ENCODE measurements at places on chromosomes 16 and 17. TPM values are rescaled to one million over a fixed set of nuclear protein-coding genes. Genes with fewer than 3 reads are reported as not detected.
A peak's percentile ranks its signal among the peaks of the same experiment; 100 is the strongest.

DNA sequence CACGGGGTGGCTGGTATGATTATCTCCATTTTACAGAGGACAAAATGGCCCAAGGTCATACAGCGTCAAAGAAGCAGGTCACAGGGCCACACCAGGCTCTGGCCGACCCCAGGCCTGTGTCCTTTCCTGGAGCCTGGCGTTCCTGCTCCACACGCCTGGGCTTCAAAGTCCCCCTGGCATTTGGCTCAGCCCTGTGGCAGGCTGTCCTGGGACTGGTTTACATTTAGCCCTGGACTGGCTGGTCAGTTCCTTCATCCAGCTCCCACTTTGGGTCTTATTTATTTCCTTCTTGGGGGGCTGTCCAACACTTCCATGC, 15.3 kb downstream of the TBX2 start:
- DNase-seq, result no peak

DNA sequence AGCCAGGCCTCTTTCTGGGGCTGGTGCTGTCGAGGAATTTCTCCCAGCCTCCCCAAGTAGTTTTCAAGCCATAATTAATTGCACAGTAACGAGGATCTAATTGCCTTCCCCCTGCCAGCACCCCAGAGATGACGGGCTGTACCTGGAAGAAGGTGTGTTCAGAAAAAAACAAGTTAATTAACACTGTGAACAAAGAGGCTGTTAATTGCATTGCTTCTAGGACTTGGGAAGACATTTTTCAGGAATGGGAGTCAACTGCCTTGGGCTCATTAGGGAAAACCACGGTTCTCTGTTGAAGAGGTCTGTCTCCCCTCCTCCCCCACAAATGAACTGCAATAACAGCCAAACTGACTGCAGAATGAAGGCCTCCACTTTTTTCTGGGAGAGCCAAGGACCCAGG, 176.7 kb downstream of the CCT6B start:
- no peak for DNase-seq

DNA sequence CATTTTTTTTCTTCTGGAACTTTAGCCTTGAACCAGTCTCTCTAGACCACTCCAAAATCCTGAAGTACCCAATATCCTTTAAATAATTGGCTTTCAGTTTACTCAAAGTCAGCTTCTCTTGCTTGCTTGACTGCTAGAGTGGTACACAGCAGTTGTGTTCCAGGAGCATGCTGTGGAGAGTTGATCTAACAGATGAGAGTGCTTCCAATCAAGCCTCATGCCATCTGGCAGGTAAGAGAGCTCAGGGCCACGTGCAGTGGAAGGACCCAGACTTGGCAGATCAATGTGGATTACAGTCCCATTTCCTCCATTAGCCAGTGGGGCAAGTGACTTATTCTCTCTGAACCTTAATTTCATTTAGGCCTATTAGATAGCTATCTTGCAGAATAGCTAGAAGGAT, 15.7 kb downstream of the CNEP1R1 start:
- no peak for DNase-seq

DNA sequence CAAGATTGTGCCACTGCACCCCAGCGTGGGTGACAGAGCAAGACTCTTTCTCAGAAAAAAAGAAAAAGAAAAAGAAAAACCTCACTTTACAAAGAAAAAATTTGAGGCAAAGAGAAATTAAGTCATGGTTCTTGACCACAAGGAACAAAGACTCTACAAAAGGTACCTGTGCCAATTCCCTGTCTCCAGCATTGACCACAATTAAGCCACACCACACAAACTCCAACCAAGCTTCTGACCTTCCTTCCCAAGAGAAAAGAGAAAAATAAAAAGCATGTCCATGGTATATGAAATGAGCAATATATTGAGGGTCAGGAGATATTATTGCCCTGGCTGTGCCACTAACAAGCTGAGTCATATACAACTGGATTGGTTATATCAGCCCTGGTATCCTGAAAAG, 146.3 kb upstream of the NOG start:
- no peak for DNase-seq

GRCh38 chr17:49343273-49343672, 18.8 kb downstream of the ZNF652 start:
- DNase-seq, result no peak

DNA sequence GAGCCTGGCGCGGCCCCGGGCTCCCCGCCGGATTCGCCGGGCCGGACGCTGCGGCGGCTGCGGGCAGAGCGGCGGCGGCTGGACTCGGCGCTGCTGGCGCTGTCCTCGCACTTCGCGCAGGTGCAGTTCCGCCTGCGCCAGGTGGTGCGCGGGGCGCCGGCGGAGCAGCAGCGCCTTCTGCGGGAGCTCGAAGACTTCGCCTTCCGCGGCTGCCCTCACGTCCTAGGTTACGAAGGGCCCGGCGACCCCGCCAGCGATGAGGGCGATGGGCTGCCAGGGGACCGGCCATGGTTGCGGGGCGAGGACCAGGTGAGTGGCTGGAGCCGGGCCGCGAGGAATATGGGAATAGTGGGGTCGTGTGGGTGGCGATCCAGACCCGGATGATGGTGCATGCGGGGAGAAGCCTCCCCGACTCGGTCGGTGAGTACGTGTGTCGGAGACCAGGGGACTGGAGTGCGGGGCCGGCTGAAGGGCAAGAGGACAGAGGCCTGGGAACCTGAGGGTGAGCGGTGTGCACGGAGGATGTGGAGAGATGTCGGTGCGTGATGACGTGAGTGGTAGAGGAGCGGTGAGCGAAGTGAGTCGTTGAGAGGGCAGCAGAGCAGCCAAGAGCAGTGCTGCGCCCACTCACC, 517 bp downstream of the RUNDC1 start:
- no peak for DNase-seq

GRCh38 chr16:11144122-11144521, 111.9 kb downstream of the SOCS1 start:
- DNase-seq, result no peak

SMIM5 gene
- total RNA-seq, result 0.31 TPM

DNA sequence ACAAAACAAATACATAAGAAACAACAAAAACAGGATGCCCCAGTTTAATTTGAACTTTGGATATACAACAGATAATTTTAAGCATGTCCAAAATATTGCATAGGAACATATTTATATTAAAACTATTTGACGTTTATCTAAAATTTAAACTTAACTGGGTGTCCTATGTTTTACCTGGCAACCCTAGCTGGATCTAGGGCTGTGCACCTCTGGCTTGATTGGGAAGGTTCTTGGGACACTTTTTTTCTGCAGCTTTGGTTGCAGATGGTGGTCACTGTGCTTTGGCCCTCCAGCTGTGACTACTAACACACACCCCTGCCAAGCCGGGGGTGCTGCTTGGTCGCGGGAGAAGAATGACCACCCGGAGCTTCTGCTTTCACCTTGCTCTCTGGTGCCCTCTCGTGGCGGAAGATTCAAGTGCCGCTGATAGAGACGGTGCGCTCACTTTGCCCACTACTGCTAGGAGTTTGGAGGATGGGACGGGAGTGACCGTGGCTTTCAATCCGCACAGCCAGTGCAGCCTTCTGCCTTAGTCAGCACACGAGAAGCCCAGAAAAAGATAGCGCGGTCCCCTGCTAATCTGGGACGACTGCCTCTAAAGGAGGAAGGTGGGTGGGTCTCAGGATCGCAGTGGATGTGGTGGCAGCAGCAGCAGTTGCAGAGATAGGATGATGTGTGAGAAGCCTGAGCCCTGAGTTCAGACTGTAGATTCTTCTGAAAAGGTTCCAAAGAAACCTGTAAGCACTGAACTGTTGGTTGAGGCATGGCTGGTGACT, 6.7 kb downstream of the SPACA3 start:
- DNase-seq, result peak; percentile 98

B9D1 gene
- 8.0 TPM for total RNA-seq

DNA sequence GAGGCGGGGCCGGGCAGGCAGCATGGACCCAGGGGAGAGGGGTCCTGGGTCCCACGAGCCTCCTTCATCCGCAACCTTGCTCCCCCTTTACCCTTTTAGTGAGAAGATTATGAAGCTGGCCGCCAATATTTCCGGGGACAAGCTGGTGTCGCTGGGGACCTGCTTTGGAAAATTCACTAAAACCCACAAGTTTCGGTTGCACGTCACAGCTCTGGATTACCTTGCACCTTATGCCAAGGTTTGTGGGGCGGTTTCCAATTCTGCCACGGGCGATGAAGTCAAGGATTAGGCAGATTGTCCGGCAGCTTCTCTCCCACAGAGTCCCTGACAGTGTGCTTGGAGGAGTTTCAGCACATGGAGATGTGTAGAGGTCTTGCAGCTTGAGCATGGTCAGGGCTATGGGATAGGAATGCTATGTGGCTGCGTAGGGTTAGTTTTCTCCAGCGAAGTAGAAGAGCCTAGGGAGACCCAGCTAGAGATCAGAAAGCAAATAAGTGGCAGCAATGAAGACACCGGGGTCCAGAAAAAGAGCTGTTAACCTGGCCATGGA, 598 bp downstream of the NIP7 start:
- DNase-seq, result no peak

- DNase-seq, result no peak
Observed at GRCh38 chr17:17702449-17703139, 21.3 kb downstream of the RAI1 start.

CACNB1 gene
- 3.7 TPM for total RNA-seq

TBC1D3K gene
- not detected for total RNA-seq

- DNase-seq, result peak; percentile 44
Observed at GRCh38 chr17:42120770-42121769, at the start of gene KAT2A. Gene KAT2A (minus strand): TSS chr17:42121367. CDS start chr17:42121304, 63 bp downstream.

CD300H gene
- total RNA-seq, result not detected

GRCh38 chr16:85029408-85029784, 1.8 kb downstream of the KIAA0513 start:
- DNase-seq, result no peak

- no peak for DNase-seq
Observed at GRCh38 chr16:87265261-87265660, 51.9 kb downstream of the C16orf95 start.

- DNase-seq, result peak; percentile 70
Observed at GRCh38 chr17:43878260-43879175, 28.8 kb downstream of the MPP2 start.

DNA sequence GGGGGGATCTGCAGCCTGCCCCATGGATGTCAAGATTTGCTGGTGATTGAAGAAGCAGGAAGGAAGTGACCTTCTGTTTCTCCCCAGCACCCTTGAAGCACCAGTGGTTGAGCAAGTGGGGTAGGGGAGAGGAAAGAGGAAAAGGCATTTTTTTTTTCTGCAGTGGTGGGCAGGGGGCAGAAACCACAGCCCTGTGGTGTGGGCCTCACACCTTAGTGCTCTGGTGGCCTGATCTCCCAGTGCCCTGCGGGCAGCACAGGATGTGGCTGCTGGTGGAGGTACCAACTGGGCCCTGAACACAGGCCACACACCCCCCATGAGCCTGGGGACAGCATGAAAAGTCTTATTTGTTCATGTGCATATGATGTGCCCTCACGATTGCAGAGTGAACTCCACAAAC, 7.1 kb downstream of the ITGAD start:
- DNase-seq, result no peak

GRCh38 chr16:69823831-69824563, 61.9 kb downstream of the WWP2 start:
- DNase-seq, result no peak

GRCh38 chr17:61307905-61308886, 91.4 kb upstream of the TBX2 start:
- DNase-seq, result no peak

DNA sequence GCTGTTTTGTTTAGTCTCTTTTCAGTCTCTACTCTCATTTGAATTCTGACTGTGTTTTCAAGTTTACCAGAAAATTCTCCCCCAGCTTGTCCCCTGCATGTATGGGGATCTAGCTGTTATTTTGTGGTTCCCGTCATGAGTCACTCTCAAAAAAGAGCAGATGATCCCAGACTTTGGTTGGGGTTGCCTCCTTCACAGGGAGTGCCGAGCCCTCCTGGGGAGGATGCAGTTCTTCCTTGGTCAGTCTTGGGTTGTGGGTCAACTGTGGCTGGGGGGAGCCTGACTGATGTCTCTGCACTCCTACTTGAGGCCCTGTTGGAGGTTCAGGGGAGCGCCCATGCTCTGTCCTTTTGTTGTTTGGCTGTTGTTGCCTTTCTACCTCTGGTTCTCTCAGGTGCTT, 37.7 kb downstream of the EPN2 start:
- no peak for DNase-seq

FGF11 gene
- 0.72 TPM for total RNA-seq

DNA sequence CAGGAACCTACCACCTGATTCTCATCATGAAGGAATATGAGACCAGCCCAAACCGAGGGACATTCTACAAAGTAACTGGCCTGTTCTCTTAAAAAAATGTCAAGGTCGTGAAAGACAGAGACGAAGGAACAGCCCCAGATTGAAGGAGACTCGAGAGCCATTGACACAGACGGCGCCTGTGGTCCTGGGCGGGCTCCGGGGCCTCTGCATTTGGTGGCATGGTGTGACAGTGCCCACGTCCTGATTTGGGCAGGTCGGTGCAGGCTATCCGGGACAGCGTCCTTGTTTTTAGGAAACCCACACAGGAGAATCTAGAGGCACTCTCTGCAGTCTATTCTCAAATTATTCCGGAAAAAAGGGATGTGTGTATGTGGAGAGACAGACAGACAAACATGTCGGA, 64.1 kb downstream of the ADCY9 start:
- no peak for DNase-seq

GRCh38 chr16:48537275-48537674, 72.7 kb downstream of the N4BP1 start:
- DNase-seq, result no peak

DNA sequence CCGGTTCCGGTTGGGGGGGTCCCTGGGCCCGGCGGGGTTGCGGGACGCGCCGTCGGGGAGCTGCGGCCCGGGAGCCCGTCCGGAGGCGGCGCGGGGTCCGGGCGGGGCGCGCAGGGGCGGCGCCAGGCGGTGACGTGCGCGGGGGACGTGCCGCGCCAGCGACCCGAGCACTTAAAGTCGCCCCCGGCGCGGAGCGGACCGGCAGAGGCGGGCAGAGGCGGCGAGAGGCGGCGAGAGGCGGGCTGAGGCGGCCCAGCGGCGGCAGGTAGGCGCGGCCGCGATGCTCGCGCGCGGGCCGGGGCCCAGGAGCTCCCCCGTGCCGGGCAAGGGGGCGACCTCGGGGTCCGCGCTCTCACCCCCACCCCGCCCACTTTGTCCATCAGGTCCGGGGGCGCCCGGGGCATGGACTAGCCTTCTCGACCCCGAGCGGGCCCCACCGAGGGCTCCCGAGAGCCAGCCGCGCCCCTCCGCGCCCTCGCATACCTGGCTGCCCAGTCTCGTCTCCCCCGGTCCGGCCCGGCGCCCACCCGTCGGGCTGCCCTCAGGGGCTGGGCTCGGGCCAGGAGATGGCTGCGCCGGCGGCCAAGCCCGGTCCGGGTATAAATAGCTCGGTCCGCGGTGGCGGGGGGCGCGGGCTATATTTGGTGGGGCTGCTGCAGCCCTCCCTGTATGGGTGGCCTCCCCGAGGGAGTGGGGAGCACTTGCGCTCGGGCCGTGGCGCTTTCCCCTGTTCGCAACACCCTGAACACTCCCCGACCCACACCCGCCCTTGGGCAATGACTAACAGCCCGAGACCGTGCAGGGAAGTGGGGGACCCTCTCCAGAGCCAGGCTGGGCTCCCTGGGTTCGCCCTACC, at the start of gene SLC16A3:
Gene SLC16A3, plus strand, starts transcription at position 201 of the 856 bp plus-strand sequence. CDS start 6,967 bp downstream, outside the sequence.
- DNase-seq, result no peak

- DNase-seq, result no peak
Observed at GRCh38 chr17:81916234-81917001, 1.6 kb downstream of the SIRT7 start.

- DNase-seq, result peak; percentile 52
Observed at GRCh38 chr17:81285179-81285878, 9.8 kb downstream of the SLC38A10 start.
